ENCODE measurements at places on chromosomes 5 and 9.

- DNase-seq: no peak
Observed at GRCh38 chr9:1683951-1684350, 331.2 kb upstream of the SMARCA2 start.

DNA sequence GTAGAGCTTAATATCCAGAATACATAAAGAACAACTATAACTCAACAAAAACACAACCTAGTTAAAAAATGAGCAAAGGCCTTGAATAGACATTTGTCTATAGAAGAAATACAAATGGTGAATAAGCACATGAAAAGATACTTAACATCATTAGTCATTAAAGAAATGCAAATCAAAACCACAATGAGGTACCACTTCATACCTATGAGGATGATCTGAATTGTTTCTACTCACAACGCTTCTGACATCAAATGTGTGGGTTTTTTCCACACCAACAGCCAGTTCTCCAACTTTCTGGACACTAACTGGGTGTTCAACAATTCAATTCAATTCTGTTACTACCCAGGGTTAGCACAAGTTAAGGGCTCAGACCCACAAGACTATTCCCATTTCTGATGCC, 22.0 kb downstream of the SREK1IP1 start:
- no peak for DNase-seq

DNA sequence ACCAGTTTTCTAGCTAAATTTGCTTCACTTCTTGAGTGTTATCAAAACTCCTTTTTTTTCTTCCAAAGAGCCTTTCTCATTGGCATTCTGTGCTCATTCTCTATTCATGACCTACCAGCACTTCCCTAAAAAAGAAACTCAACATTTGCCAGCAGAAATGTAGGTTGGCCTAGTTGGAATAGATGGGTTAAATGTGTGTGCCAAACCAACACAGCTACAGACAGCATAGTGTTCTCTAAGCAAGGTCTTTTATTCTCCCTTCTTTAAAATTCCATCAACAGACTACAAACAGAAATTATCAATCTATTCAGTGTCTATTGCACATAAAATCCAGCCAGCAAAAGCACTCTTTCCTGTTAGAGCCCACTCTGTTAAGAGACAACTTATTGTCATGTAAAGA, 255.8 kb upstream of the PUM3 start:
- DNase-seq: no peak

GRCh38 chr5:54775645-54776044, 209.7 kb downstream of the ESM1 start:
- DNase-seq: no peak

GRCh38 chr9:105385381-105385985, 62.4 kb upstream of the FSD1L start:
- DNase-seq: no peak

DNA sequence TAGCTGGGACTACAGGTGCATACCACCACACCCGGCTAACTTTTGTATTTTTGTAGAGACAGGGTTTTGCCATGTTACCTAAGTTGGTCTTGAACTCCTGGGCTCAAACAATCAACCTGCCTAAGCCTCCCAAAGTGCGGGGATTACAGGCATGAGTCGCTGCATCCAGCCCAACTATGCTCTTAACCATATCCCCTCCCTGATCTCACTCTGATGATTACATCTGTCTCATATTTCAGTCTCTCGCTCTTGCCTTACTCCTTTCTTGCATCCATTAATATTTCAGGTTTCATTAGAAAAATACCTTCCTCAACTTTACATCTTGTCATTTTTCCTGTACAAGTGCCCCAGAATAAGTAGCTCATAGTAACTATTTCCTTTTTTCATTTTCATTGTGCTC, 61.0 kb upstream of the BASP1 start:
- no peak for DNase-seq

- DNase-seq: no peak
Observed at GRCh38 chr5:6096101-6096500, 282.2 kb downstream of the MED10 start.
